ENCODE measurements at places on chromosomes 4 and X.

GRCh38 chr4:120724656-120725055 lies 197.9 kb downstream of the PRDM5 start:
- no peak for DNase-seq

- DNase-seq, result no peak
These were observed 112.0 kb downstream of the SHROOM3 start for GRCh38 chr4:76546759-76547742.

- no peak for DNase-seq
These were observed 364.8 kb downstream of the PCDH10 start for GRCh38 chr4:133513901-133514300.

GRCh38 chrX:51456246-51456645 lies 40.1 kb downstream of the NUDT11 start:
- DNase-seq, result no peak

DNA sequence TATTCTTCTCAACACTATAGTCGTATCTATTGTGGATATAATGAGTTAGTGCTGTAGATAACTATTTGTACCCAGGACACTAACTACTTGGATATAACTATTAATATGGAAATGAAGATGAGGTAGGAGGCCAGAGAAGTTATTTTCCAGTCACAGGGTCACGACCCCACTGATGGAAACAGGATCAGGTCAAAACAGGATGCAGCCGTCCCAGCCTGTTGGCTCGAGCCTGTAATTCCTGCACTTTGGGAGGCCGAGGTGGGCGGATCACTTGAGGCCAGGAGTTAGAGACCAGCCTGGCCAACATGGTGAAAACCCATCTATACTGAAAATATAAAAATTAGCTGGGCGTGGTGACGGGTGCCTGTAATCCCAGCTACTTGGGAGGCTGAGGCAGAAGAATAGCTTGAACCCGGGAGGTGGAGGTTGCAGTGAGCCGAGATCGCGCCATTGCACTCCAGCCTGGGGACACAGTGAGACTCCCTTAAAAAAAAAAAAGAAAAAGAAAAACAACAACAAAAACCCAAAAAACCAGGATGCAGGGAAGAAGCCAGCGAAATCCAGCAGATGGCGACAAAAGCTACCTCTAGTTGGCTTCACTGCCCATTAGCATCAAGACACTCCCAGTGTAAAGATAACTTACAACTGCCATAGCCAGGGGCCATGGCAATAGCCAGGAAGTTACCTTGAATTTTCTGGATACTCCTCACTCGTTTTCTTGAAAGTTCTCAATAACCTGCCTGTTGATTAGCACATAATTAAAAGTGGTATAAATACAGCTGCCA lies 37.9 kb upstream of the NKAP start:
- no peak for DNase-seq

GRCh38 chr4:152327606-152328453 lies 208.1 kb downstream of the FBXW7 start:
- no peak for DNase-seq

DNA sequence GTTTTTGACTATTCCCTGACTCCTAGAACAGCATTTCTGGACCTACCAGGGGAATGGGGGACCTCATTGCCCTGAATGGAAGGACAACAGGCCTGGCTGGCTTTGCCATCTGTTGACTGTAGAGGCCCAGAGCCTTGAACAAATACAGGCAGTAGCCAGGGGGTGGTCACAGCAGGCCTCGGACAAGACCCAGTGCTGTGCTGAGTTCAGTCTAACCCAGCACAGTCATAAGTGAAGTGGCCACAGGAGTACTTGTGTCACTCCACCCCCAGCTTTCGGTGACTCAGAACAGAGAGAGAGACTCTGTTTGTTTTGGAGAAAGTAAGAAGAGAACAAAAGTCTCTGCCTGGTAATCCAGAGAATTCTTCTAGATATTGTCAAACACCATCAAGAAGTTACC lies 310.0 kb downstream of the PRR32 start:
- DNase-seq, result no peak
